Keratinocyte (primary cell): ENCODE measurements at places on chromosomes 16 and 17. TPM values are rescaled to one million over a fixed set of nuclear protein-coding genes. Genes with fewer than 3 reads are reported as not detected.

The ARHGDIG gene
- 0.14 to 0.17 TPM in 2 of 3 replicates, not detected in the other for polyA plus RNA-seq

The PFN1 gene
- polyA plus RNA-seq, result 1,029 to 1,579 TPM (median 1,435 TPM) in 3 replicates

The TMC8 gene
- polyA plus RNA-seq, result 0.14 to 0.41 TPM (median 0.40 TPM) in 3 replicates

The ANTKMT gene
- polyA plus RNA-seq, result 5.6 to 13.7 TPM (median 8.2 TPM) in 3 replicates

The DOC2A gene
- 0.10 to 0.41 TPM (median 0.26 TPM) in 3 replicates for polyA plus RNA-seq

The TLCD2 gene
- polyA plus RNA-seq, result 0.75 to 1.1 TPM (median 0.76 TPM) in 3 replicates

The RAB37 gene
- polyA plus RNA-seq, result 0.03 to 0.09 TPM (median 0.05 TPM) in 3 replicates

- no peaks in the 10 kb centered on the region for H3K36me3 ChIP-seq
- H3K27ac ChIP-seq, result no peak overlapping the region
- peaks cover 22% of the 10 kb centered on the region for H3K27me3 ChIP-seq
- no peak for DNase-seq
- no peak overlapping the region for H3K4me3 ChIP-seq
- no peaks in the 10 kb centered on the region for H3K4me1 ChIP-seq
Measured at GRCh38 chr17:83175119-83175821, 95.9 kb downstream of the METRNL start.

DNA sequence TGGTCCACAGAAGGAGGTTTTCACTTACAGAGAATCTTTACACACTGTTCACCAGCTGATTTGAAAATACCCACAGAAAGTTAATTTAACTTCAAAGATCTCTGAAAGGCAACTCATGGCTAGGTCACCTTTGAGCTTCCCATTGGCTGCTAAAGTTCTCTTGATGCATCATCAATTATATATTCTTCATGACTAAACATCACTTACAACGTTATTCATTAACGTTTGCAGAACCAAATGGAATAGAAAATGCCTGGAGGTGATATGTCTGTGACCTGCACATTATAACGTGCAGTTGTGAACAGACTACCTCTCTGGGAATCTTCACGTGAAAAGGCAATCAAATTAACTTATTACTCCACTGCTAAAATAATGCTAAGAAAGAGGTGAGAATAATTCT is 238.5 kb downstream of the ZFHX3 start:
- no peaks in the 10 kb centered on the region for H3K4me1 ChIP-seq
- no peak overlapping the region for H3K27ac ChIP-seq

DNA sequence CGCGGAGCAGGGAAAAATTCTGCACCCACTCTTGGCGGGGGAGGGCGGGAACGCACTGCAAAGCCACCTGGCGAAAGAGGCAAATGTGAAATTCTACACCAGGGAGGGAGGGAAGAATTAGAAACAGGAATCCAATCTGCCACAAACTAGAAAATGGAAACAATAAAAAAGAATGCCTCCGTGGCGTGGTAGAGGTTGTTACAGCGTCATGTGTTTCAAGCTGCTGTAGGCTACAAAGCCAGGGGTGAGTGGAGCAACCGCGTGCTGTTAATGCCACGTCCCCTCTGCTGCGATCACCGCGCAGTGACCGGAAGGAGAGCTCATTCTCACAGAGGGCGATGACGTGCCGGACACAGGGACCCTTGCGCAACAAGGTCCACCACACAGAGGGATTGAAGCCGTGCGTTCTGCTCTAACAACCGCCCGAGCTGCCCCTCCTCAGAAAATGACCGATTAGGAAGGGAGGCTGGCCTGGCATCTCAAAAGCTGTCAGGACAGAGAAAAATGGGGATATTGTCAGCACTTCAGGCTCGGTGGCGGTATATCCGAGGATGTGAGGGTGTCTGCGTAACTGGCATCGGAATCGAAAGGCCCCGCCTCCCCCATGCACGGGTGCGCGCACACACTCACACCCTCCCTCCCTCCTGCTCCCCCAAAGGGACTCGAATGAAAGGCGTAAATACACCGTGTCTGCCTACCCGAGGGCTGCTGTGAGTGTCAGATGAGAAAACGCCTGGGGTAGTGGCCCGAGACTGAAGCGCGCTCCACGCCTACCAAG is 70.8 kb upstream of the TNRC6C start:
- H3K27me3 ChIP-seq, result peaks cover 55% of the 10 kb centered on the region
- no peak for DNase-seq
- H3K4me3 ChIP-seq, result peak overlapping the region; percentile 52

GRCh38 chr16:28210979-28211588 is 681 bp downstream of the XPO6 start:
- DNase-seq, result peak; percentile 26
- H3K4me1 ChIP-seq, result peaks cover 26% of the 10 kb centered on the region
- no peaks in the 10 kb centered on the region for H3K27me3 ChIP-seq
- peak overlapping the region; percentile 76 for H3K4me3 ChIP-seq

- H3K27me3 ChIP-seq, result no peaks in the 10 kb centered on the region
- peaks cover 48% of the 10 kb centered on the region for H3K4me1 ChIP-seq
- no peaks in the 10 kb centered on the region for H3K36me3 ChIP-seq
- peak; percentile 63 for DNase-seq
- H3K4me3 ChIP-seq, result peak overlapping the region; percentile 34
Measured at GRCh38 chr17:78535273-78536197, 41.7 kb downstream of the DNAH17 start.

- H3K4me1 ChIP-seq, result peaks cover 26% of the 10 kb centered on the region
- no peaks in the 10 kb centered on the region for H3K27me3 ChIP-seq
- DNase-seq, result no peak
- H3K36me3 ChIP-seq, result peaks cover 29% of the 10 kb centered on the region
Measured at GRCh38 chr16:27544671-27545070, 5.0 kb downstream of the GTF3C1 start.

GRCh38 chr17:48747445-48748363 is 19.2 kb upstream of the HOXB13 start:
- H3K36me3 ChIP-seq, result no peaks in the 10 kb centered on the region
- no peak for DNase-seq
- no peak overlapping the region for H3K4me3 ChIP-seq
- no peak overlapping the region for H3K27ac ChIP-seq
- H3K27me3 ChIP-seq, result peaks cover 90% of the 10 kb centered on the region

DNA sequence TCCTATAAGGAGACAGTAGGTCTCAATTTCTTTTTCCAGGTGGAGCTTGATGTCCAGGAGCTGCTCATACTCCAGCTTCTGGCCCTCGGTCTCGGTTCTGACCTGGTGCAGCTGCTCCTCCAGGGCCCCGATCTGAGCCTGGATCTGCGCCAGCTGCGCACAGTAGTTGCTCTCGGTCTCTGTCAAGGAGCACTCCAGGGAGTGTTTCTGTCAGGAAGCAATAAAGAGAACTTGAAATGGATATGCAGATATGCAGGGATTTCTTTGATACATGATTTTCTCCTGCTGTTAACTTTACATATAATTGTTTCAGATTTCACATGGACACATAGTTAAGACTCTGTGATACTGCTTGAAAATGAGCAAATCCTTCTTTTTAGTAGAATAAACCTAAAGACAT is 4.7 kb downstream of the KRT25 start:
- H3K27me3 ChIP-seq, result no peaks in the 10 kb centered on the region
- no peak for DNase-seq
- no peaks in the 10 kb centered on the region for H3K4me1 ChIP-seq
- no peak overlapping the region for H3K27ac ChIP-seq
- H3K4me3 ChIP-seq, result no peak overlapping the region

DNA sequence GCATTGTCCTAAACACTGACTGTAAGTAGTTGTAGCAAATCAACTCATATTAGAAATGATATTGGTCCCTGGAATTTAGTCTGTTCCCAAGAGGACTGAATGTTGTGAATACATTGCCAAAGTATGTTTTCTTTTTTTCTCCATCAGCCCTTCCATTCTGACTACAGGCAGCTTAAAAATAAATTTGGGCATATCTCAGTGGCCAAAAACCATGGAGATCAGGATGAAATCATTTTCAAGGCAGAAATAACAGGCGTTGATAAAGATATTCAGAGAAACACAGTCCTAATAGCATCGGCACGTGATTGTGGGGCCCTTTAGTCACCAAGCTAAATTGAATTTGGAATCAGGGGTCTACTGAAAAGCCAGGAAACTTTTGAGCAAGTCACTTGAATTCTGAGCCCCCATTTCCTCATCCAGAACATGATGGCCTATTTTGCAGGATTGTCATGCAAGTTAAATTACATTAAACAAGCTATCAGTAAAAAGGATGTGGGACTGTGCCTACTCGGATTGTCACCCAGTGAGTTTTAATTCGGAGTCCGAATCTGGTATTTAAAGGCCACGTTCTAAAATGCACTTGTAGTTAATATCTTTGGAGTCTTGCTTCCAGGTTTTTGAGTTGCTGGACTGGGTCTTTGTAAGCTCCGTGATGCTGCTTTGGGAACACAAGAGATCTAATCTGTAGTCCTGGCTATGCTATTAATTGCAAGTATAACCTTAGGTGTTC is 17.1 kb downstream of the HLF start:
- H3K27me3 ChIP-seq, result no peaks in the 10 kb centered on the region
- H3K4me1 ChIP-seq, result peaks cover 12% of the 10 kb centered on the region
- DNase-seq, result no peak
- H3K4me3 ChIP-seq, result no peak overlapping the region
- H3K27ac ChIP-seq, result no peak overlapping the region

DNA sequence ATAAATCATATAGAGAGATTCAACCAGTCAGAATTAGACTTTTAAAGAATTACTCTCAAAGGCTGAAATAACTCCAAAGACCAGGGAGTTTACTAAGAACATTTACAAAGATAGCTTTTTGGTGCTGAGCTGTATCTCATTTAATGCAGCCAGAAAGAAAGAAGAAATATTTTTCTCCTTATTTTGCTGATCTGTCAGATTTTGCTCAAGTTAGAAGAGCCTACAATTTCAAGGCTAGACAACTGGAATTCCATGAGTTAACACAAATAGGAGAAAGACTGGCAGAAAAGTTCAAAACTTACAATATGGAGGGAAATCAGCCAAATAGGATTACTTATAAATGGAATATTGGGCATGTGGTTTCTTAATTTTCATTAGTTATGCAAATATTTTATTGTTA is 6.1 kb upstream of the SLFN12 start:
- H3K27ac ChIP-seq, result no peak overlapping the region
- DNase-seq, result no peak
- no peaks in the 10 kb centered on the region for H3K36me3 ChIP-seq
- H3K4me1 ChIP-seq, result peaks cover 4% of the 10 kb centered on the region

- H3K36me3 ChIP-seq, result no peaks in the 10 kb centered on the region
- no peaks in the 10 kb centered on the region for H3K4me1 ChIP-seq
- no peak overlapping the region for H3K27ac ChIP-seq
- no peaks in the 10 kb centered on the region for H3K27me3 ChIP-seq
- no peak overlapping the region for H3K4me3 ChIP-seq
Measured at GRCh38 chr16:12837291-12837690, 33.6 kb upstream of the CPPED1 start.

DNA sequence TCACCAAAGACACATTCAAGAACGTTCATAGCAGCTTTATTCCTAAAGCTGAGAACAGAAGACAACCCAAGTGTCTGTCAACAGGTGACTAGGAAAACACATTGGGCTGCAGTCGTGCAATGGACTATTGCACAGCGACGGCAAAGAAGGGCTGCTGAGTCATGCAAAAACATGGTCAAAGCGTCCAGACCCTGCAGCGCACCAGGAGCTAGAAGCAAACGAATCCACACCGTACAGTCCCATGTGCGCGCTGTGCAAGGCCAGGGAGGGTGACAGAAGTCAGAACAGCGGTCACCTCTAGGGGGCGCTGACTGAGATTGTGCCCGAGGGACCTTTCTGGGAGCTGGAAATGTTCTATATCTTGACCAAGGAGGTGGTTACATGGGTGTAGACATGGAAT is 266.4 kb downstream of the MAF start:
- no peaks in the 10 kb centered on the region for H3K36me3 ChIP-seq
- H3K4me3 ChIP-seq, result no peak overlapping the region
- DNase-seq, result no peak
- H3K4me1 ChIP-seq, result no peaks in the 10 kb centered on the region

DNA sequence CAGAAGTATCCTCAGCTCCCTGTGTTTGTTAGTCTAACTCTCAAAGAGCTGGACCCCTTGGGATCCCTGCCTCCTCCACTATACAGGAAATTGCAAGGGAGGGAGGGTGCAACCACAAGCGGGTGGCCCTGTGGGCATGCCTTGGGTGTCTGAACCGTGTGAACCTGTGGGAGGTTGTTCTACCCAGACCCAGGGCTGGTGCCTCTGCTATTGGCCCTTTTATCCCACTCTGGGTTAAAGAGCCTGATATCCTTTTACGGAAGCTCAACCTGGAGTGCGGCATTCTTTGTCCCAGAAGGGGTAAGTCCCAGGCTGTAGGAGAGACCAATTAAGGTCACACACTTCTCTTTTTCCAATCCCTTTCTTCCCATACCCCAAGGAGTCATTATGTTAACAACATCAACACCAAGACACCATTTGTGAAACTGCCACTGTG is 53.4 kb downstream of the ARSG start:
- no peak for DNase-seq
- no peak overlapping the region for H3K4me3 ChIP-seq
- peaks cover 3% of the 10 kb centered on the region for H3K4me1 ChIP-seq

- DNase-seq, result no peak
- H3K36me3 ChIP-seq, result no peaks in the 10 kb centered on the region
- no peaks in the 10 kb centered on the region for H3K4me1 ChIP-seq
- no peak overlapping the region for H3K4me3 ChIP-seq
- no peaks in the 10 kb centered on the region for H3K27me3 ChIP-seq
Measured at GRCh38 chr17:69773081-69773480, 301.9 kb upstream of the KCNJ16 start.

- H3K27ac ChIP-seq, result no peak overlapping the region
- H3K27me3 ChIP-seq, result no peaks in the 10 kb centered on the region
- H3K36me3 ChIP-seq, result no peaks in the 10 kb centered on the region
- no peak for DNase-seq
- H3K4me1 ChIP-seq, result no peaks in the 10 kb centered on the region
Measured at GRCh38 chr17:31467502-31468256, 76.2 kb downstream of the RAB11FIP4 start.

DNA sequence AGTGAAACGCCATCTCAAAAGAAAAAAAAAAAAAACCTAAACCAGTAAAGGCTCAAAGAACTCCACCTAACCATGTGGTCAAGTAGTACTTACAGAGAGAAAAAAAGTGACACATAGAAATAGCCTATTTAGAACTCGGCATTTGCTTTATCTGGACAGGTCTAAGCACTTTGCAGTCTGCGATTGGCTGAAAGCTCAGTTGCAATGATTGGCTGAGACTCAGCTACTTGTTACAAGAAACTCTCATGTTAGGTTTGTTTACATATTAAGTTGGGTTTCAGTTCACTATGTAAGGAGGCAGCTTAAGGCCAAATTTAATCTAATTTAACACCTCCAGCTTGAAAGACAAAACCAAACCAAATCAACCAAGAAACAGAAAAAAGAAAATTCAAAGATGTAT is 19.1 kb downstream of the ABCC3 start:
- no peaks in the 10 kb centered on the region for H3K4me1 ChIP-seq
- DNase-seq, result no peak
- no peaks in the 10 kb centered on the region for H3K27me3 ChIP-seq
- no peaks in the 10 kb centered on the region for H3K36me3 ChIP-seq

- no peaks in the 10 kb centered on the region for H3K27me3 ChIP-seq
- DNase-seq, result no peak
- H3K4me1 ChIP-seq, result peaks cover 10% of the 10 kb centered on the region
- H3K4me3 ChIP-seq, result no peak overlapping the region
- no peak overlapping the region for H3K27ac ChIP-seq
Measured at GRCh38 chr17:73297934-73298861, 13.6 kb downstream of the CDC42EP4 start.

- no peaks in the 10 kb centered on the region for H3K27me3 ChIP-seq
- no peak overlapping the region for H3K27ac ChIP-seq
- H3K36me3 ChIP-seq, result no peaks in the 10 kb centered on the region
- H3K4me1 ChIP-seq, result peaks cover 3% of the 10 kb centered on the region
Measured at GRCh38 chr17:39238311-39238972, 12.7 kb upstream of the STAC2 start.
